CD4-positive, alpha-beta T cell treated with Interleukin-17A for 4 hours (primary cell): ENCODE measurements at places on chromosomes 11 and 22.

GRCh38 chr11:124600621-124601320, 10.5 kb upstream of the PANX3 start:
- DNase-seq, result no peak

DNA sequence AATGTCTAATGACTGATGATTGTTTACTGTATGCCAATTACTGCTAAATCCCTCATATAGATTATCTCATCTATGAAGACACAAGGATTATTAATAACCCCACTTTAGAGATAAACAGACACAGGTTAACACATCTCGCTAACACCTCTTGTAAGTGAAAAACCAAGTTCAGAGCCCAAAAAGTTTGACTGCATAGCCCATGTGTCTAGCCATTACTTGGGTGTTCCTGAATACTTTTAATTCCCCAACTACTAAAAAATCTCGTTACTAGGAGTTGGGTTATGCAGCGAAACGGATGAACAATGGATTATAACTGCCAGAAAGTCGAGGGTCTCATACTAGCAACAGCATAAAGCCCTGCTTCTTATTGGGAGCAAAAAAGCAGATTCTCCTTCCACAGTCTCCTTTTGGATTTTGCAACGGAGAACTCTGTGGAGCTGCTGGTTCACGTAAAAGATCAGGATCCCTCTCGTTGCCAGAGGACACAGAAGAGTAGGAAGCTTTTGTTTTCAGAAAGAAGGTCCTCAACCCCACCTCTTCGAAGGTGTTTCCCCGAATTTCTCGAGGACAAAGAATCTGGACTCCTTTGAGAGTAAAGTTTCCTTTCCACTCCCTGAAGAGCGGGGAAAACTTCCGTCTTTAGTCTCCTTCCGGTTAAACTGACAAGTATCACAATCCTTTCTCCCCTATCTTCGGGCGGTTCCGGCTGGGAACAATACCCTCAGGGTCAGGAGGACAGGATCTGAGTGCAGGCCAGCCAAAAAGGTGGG, 979 bp downstream of the ZBED5 start:
- DNase-seq, result no peak

- DNase-seq, result no peak
Measured at GRCh38 chr11:11521306-11522002, 100.4 kb downstream of the GALNT18 start.

DNA sequence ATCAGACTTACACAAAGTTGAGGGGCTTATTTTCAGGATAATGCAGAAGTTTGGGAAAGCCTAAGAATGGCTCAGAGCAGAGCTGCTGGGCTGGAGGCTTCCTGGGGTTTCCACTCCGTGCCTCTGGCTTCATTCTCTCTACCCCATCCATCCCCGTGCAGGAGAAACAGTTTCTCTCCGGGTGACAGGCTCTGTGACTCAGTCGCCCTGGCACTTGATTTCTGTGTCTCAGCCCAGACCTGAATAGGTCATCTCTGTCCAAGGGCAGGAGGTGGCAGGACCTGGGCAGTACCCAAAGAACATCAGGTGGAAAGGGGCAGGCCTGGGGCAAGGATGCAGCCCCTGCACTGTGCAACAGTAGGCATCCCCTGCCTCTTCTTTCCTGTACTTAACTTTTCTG, 38.4 kb upstream of the RTL6 start:
- no peak for DNase-seq

DNA sequence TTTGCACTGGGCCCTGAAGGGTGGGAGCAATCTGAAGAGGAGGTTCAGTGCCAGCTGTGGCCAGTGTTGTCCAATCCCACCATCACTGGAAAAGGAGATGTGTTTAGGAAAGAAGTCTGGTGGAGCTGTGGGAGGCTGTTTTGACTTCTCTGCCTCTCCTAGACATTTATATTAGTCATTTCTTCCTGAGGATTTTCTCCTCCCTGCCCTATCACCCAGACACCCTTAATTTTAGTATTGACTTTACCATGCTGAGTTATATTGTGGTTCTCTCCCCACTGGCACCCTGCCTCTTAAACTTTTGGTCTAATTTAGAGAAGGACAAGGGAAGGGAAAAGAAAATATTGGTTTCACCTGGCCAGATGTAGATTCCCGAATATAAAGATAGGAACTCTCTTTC, 159.1 kb downstream of the WNT11 start:
- no peak for DNase-seq
